ENCODE measurements at places on chromosomes 4 and X.

DNA sequence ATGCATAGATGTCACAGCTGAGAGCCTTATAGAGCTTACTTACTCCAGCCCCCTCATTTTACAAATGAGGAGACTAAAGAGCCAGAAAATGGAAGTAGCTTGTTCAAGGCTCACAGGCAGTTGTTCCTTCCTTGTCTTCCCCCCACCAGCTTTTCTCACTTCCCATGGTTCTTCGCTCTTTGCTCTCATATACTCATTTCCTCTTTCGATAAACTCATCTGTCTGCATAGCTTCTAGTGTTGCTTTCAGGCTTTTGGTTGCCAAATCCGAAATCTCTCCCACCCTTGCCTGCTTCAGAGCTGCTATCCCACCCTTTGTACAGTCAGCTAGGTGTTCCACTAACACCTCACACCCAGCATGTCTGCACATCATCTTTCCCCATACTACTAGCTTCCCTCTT lies 25.0 kb upstream of the GJB1 start:
- DNase-seq = no peak

- DNase-seq = no peak
Measured at GRCh38 chr4:118224243-118224829, 128.5 kb downstream of the PRSS12 start.

DNA sequence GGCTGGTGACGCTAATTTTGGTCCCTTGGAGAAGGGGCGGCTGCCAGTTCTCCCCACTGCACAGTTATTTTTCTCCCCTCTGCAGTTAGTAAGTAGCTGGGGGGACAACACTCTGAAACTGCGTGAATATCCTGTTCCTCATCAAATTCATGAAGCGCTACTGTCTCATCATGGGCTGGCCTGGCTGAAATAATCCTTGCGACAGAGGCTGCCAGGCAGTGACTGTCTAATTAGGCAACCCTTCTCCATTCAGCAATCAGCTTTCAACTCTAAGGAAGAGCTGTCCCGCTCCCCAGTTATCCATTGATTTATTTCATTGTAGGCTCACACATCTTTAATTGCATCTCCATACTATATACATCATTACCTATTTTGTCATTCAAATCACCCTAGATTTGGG lies 8.2 kb downstream of the SH3TC1 start:
- DNase-seq = no peak

DNA sequence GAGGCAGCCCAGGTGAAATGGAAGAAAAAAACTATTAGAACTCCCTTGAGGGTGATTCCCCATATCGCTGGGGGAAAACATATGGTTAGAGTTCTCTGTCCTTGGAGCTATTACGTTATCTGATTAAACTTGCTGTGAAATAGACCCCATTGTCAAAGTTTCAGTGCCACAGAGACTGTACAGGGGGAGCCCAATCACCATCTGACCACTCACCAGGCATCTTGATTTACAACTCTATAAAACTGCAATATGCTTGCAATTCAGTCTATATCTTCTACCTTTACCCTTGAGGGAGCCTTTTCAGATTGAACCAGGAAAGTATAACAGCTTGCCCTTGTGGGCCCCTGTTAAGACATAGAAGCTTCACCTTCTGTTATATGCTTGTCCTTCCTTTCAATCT lies 18.2 kb downstream of the TMEM255A start:
- no peak for DNase-seq

DNA sequence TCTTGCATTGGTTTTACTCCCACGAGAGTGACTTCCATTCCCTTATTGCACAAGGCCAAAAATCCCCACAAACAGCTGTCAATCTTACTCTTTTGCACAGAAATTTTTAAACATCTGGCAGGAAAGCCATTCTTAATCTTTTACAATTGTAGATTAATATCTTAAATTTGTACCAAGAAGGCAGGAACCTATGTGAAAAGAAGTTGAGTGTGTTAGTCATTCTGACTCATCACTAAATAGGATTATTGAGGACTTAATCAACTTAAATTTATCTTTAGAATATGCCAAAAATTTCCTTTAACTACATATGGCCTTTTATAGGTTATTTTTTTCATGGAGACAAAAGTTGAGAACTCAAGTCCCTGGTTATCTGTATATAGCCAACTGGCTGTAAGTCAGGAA lies 49.0 kb upstream of the VEGFC start:
- DNase-seq = no peak

GRCh38 chr4:28277931-28278330 lies 1417.3 kb downstream of the STIM2 start:
- no peak for DNase-seq

DNA sequence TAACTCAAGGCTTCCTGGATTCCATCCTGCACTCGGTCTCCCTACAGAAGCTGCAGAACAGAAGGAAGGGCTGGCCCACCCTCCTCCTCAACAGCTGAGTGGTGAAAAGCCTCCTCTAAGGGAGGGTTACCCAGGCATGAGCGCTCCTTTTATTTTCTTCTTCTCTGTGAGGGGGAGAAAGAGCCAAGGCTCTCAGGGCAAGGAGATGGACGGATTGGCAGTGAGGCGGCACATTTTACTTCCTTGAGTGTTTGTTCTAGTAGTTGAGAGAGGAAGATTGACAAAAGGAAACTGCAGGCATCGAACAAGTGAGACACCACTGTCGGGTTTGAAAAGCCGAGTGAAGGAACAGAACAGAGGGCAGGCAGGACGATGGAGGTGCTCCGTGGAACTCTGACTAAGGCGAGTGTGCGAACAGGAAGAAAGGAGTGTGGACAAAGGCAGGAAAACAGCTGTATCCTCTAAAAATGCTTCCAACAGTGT lies 38.4 kb upstream of the STS start:
- no peak for DNase-seq

DNA sequence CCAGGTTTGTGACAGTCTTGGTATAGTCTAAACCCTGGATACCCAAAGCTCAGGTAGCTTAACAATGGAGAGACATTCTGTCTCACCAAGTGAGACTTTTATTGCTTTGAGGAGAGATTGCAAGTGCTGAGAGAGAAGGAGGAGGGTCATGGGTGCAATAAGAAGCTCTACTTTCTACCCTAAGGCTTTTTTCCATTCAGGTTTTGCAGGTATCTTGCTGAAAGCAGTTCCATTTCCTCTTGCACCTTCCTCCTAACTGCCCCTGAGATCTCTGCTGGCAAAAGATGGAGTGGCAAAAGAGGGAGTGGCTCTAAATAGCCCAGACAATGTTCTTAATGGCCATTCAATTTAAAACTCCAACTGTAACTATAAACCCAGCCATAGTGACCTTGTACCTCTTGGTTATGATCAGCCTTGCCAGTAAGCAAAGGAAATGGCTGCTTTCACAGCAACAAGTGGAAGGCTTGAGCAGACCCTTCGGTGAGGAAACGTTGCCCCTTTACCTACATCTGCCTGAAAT lies 105.6 kb upstream of the CPEB2 start:
- DNase-seq = no peak

GRCh38 chr4:11614426-11614825 lies 185.7 kb upstream of the HS3ST1 start:
- no peak for DNase-seq

DNA sequence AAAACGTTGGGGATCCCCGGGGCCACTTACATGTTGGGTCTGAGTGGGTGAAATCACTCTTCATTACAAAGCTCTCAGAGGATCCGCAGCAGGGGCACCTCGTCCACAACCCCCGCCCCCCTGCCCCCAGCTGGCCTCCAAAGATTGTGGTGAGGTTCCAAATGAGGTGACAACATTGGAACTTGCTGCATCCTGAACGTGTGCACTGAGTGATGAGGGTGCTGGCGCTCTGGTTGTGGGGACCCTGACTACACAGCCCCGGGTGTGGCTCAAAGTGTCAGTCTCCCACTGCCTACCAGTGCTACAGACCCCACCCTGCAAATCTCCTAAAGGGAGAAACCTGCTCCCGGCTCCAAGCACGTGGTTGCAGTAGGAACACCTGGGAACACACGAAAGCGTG lies 111.9 kb downstream of the PHKA2 start:
- no peak for DNase-seq

DNA sequence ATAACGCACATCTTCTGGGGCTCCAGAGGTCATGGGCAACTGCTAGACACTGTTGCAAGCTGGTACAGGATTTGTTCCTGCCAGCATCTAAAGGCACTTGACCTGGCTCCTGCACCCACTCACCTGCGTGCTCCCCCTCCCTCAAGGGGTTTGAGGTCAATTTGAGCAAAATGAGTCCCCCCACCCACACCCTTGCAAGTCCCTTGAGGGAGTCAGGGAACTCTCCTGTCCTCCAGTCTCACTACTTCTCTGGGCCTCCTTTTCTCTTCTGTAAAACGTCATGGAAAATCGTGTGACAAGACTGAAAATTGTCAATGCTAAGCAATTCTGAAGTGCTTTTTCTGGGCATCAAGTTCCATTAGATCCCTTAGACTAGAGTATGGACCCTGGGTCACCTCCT lies 39.9 kb upstream of the PGK1 start:
- DNase-seq = no peak

- no peak for DNase-seq
Measured at GRCh38 chr4:177119021-177119471, 190.6 kb upstream of the NEIL3 start.

DNA sequence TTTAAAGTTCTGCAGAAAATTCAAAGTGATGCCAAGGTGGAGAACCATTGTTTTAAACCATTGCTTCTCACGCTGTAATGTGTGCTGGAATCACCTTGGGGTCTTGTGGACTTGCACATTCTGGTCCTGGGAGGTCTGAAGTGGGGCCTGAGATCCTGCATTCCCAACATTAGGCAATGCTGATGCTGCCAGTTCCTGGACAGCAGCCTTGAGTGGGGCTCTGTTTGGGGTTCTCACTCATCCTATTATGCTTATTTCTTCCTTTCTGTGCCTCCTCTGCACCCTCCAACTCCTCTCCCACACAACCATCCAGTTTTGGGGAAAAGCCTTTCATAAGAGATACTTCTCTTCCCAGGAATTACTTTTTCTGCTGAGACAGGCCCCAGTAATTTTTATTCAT lies 44.2 kb upstream of the RASSF6 start:
- no peak for DNase-seq

GRCh38 chrX:15749642-15750610 lies 11.9 kb downstream of the CA5B start:
- no peak for DNase-seq

DNA sequence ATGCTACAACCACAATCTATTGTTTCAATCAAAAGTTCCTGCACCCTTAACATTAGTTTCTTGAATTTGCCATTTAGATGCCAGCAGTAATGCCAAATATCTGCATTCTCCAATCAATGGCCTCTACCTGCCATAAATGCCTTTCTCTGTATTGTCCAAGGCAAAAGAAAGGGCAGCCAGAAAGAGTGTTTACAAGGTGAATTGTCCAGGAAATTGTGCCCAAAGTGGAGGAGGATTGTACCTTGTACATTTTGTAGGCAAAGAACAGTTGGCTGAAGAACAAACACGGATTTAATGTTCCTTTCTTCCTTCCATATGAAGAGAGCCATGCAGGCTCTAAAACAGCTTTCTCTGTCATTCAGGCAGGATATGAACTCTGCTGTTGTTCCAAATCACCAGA lies 181.5 kb downstream of the GUCY2F start:
- DNase-seq = no peak

DNA sequence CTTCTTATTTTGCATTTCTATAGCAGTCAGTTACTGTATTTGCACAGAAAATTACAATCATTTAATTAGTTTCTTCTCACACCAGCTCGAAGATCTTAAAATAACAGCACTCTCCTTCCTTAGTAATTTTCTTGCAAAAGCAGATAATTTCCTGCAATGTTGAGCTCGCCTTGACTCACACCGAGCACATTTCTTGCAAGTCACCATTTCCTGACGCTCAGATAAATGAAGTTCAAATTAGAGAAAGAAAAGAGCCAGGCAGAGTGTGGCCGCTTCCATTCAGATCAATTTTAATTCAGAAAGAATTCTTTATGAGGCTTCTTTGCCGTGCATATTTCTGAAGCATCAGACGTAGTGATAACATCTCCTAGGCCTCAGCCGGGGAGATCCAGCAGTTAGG lies 10.1 kb downstream of the SORCS2 start:
- DNase-seq = no peak

DNA sequence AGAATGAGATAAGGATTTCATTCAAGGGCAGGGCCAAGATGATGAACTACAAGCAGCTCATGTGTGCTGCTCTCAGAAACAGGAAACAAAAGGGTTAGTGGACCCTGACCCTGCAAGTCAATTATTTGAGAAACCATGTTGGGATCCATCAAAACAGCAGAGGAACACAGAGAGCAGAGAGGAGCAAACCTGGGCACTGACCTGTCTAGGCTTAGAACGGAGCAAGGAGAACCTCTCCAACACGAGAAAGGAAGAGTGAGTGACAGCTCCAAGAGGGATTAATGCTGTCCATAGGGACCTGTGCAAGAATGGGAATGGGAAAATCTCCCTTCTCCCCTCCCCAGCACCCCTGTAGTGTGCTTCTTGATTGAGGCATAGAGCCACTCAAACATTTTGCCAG lies 53.9 kb upstream of the UGT2B4 start:
- no peak for DNase-seq

DNA sequence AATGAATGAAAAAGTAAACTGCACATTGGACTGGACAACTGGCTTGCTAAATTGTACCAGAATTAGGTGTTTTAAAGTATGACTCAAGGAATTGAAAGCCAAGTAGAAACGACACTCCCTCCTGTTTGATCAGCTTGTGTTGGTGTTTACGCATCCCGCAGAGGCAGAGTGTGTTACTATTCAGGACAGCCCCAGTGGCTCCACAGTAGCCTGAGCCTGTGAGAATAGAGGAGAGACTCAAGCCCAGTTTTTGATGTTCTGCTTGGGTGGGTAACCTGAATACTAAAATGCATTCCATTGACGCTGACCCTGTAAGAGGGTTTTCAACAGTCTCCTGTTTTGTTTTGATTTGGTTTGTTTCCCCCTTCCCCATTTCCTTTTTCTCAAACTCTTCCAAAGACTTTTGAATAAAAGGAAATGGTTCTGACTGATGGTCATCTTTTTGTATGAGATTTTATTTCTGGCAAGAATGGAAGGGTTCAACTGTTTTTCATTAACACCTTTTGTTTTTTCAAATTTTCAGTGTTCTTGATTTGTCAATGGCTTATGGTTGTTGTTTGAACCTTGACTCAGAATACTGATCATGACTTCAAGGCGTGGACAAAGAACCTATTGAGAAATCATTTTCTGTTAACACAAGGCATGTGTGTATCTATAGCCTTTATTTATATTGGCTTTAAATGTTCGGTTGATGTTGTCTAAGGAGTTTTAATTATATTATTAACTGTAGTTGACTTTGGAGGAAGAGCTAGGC lies 10.2 kb downstream of the ADGRL3 start:
- DNase-seq = peak; percentile 30

DNA sequence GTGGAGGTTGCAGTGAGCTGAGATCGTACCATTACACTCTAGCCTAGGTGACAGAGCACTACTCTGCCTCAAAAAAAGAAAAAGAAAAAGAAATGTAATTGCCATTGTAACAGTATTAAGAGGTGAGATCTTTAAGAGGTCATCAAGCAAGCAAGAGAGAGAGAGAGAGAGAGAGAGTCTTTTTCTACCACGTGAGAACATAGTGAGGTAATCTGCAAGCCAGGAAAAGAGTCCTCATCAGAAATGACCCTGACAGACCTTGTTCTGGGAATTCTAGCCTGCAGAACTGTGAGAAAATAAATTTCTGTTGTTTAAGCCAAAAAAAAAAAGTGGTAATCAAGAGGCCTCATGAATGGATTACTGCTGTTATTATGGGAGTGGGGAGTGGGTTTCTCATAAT lies 14.9 kb downstream of the GPKOW start:
- no peak for DNase-seq

Measured in neural crest cell (in vitro differentiated cells).